Testis (tissue), 5 donors: ENCODE measurements at places on chromosomes 2 and 18.

DNA sequence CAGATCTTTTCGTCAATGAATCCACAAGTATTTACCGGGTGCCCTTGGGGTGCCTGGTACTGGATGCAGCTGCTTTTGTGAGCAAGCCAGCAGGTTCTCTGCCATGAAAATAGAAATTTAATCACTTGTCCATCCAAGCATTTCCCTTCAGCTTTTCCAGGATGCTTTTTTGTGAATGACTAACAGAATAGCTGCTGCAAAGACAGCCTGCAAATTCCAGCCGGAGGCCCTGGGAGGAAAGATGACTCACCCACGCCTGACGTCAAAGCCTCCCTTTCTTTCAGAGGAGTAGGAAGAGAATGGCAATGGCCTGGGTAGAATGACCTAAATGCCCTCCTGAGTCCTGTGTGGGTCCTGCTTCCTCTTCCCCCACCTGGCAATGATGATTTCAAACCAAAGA is 111.9 kb downstream of the AP1S3 start:
- DNase-seq = peak; percentile 86
- no peaks in the 10 kb centered on the region for H3K27me3 ChIP-seq
- H3K4me1 ChIP-seq = peaks cover 14% of the 10 kb centered on the region

GRCh38 chr18:79597831-79598632 is 81.6 kb upstream of the CTDP1 start:
- DNase-seq = no peak
- H3K27ac ChIP-seq = no peak overlapping the region
- no peak overlapping the region for H3K4me3 ChIP-seq
- no peaks in the 10 kb centered on the region for H3K36me3 ChIP-seq
- peaks cover 4% of the 10 kb centered on the region for H3K4me1 ChIP-seq
- no peaks in the 10 kb centered on the region for H3K27me3 ChIP-seq

- no peaks in the 10 kb centered on the region for H3K36me3 ChIP-seq
- H3K27me3 ChIP-seq = no peaks in the 10 kb centered on the region
- DNase-seq = no peak
- no peak overlapping the region for H3K4me3 ChIP-seq
- H3K4me1 ChIP-seq = no peaks in the 10 kb centered on the region
Observed at GRCh38 chr2:42723465-42723864, 40.5 kb downstream of the OXER1 start.

GRCh38 chr2:14761118-14761517 is 128.6 kb downstream of the LRATD1 start:
- H3K4me3 ChIP-seq = no peak overlapping the region
- H3K27ac ChIP-seq = no peak overlapping the region
- DNase-seq = no peak
- no peaks in the 10 kb centered on the region for H3K36me3 ChIP-seq
- H3K4me1 ChIP-seq = no peaks in the 10 kb centered on the region

GRCh38 chr2:69087211-69087911 is 74.4 kb downstream of the ANTXR1 start:
- H3K27ac ChIP-seq = no peak overlapping the region
- no peak for DNase-seq
- peaks cover 4% of the 10 kb centered on the region for H3K4me1 ChIP-seq

DNA sequence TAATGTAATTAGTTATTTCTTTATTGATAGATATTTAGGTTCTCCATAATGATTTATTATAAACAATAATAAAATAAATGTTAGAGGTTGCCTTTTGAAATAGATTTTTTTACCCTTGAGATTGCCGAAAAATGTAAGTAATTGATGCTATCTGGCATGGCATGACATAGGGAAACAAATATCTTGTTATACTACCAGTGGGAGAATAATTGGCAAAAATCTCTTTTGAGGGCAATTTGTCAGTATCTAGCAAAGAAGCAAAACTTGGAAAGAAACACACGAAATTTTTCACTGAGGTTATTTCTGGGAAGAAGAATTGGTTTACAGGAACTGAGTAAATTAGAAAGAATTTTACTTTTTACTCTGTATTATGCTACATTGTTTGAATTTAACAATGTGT is 547.2 kb upstream of the SETBP1 start:
- H3K27me3 ChIP-seq = no peaks in the 10 kb centered on the region
- no peak overlapping the region for H3K4me3 ChIP-seq

- H3K27ac ChIP-seq = no peak overlapping the region
- no peaks in the 10 kb centered on the region for H3K27me3 ChIP-seq
- H3K4me3 ChIP-seq = no peak overlapping the region
- H3K4me1 ChIP-seq = no peaks in the 10 kb centered on the region
- DNase-seq = no peak
Observed at GRCh38 chr2:181972431-181973170, 13.1 kb upstream of the PPP1R1C start.

DNA sequence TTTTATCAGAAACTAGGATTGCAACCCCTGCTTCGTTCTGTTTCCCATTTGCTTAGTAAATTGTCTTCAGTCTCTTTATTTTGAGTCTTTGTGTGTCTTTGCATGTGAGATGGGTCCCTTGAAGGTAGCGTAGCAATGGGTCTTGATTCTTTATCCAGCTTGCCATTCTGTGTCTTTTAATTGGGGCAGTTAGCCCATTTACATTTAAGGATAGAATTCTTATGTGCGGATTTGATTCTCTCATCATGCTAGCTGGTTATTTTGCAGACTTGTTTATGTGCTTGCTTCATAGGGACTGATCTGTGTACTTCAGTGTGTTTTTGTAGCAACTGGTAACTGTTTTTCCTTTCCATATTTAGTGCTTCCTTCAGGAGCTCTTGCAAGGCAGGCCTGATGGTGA is 73.5 kb downstream of the EPC2 start:
- H3K27me3 ChIP-seq = no peaks in the 10 kb centered on the region
- peaks cover 6% of the 10 kb centered on the region for H3K4me1 ChIP-seq
- H3K27ac ChIP-seq = no peak overlapping the region
- no peaks in the 10 kb centered on the region for H3K36me3 ChIP-seq
- H3K4me3 ChIP-seq = no peak overlapping the region

- H3K27ac ChIP-seq = no peak overlapping the region
- H3K27me3 ChIP-seq = no peaks in the 10 kb centered on the region
- no peak overlapping the region for H3K4me3 ChIP-seq
- no peaks in the 10 kb centered on the region for H3K36me3 ChIP-seq
Observed at GRCh38 chr2:240390091-240391073, 45.1 kb upstream of the GPC1 start.
